Stimulated activated CD4-positive, alpha-beta T cell treated with anti-CD3 and anti-CD28 coated beads, Interleukin-12 subunit alpha, Interleukin-12 subunit beta, amount 100 ng/mL, for 24 hours (primary cell): ENCODE measurements at places on chromosomes 3 and 15.

GRCh38 chr15:82845686-82846085 is 36.3 kb downstream of the WHAMM start:
- DNase-seq: no peak

DNA sequence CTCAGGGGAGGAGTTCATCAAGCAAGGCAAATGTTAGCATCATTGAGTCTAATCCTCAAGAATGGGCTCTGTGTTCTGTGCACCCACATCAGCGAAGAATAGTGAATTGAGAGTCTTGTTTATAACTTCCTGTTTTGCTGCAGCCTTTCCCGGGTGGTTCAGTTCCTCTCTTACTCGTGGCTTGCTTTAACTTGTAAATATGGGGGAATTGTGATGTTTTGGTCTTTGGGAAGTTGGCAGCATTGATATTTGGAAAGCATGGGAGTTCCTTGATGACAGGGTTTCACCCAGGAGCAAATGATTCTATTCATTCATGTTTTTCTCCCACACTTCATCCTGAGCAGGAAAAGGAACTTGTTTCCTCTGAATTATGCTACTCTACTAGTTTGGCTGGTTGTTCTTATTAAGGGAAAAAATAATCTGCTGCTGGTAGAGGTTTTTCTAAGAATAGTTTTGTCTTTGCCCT is 40.4 kb downstream of the GPD1L start:
- DNase-seq: no peak

- no peak for DNase-seq
These were observed 78.4 kb upstream of the PRR23E start for GRCh38 chr3:127114337-127115070.

DNA sequence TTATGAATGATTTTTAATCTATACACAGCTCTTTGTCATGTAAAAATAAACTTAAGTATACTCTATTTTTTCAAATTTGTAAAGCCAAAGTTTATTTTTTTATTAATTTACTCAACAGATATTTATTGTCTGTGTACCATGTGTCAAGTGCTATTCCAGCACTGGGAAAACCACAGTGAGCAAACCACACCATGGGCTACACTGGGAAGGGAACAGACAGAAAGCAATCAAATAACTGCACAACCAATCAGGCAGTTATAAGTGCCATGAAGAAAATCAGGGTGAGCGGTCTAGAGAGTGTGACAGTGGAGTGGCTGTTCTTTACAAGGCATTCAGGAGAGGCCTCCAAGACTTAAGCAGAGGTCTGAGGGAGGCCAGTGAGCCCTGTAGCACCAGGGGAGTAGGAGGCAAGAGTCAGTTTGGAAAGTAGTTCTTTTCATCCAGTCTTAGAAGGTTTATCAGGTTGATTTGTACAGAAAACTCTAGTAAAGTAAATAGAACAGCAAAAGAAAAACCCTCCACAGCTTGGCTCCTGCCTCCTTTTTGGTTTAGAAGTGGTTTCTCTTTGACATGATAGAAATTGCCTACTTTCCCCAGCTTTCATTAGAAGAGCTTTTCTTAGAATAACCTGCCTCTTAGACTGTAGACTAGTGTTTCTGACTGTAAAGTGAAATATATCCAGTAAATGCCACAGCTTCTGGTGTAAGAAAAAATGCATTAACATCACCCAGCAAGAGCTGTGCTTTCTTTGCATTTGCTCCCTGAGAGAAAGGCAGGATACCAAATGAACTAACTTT is 13.7 kb downstream of the EIF2AK4 start:
- no peak for DNase-seq

GRCh38 chr3:126845920-126846715 is 136.8 kb upstream of the PLXNA1 start:
- no peak for DNase-seq

- DNase-seq: no peak
These were observed 753 bp upstream of the MYO5A start for GRCh38 chr15:52529341-52529924.

GRCh38 chr3:151630938-151631441 is 102.7 kb upstream of the AADACL2 start:
- DNase-seq: no peak

- DNase-seq: no peak
These were observed 238.0 kb downstream of the FOXP1 start for GRCh38 chr3:71345429-71346040.

DNA sequence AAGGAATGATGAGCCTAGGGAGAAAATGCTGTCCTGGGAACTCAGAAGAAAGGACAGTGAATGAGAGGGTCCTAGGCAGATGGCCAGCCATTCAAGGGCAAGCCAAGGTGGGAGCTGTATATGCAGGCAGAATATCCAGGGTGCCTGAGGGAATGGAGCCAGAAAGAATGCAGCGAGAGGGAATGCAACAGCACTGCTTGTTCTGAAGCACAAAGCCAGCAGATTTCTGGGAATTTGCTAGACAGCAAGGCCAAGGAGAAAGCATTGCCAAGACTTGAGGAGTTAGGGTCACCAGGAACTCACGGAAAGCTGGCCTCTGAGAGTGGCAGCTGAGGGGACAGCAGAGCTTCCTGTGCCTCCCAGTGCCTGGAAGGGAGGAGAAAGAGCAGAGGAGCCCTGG is 200.6 kb downstream of the MYRIP start:
- DNase-seq: no peak

GRCh38 chr3:124781476-124782376 is 51.5 kb downstream of the UMPS start:
- DNase-seq: no peak

- DNase-seq: no peak
These were observed 1.8 kb upstream of the SNAP23 start for GRCh38 chr15:42493679-42494078.

- no peak for DNase-seq
These were observed 20.5 kb downstream of the MRPS11 start for GRCh38 chr15:88487796-88488523.

DNA sequence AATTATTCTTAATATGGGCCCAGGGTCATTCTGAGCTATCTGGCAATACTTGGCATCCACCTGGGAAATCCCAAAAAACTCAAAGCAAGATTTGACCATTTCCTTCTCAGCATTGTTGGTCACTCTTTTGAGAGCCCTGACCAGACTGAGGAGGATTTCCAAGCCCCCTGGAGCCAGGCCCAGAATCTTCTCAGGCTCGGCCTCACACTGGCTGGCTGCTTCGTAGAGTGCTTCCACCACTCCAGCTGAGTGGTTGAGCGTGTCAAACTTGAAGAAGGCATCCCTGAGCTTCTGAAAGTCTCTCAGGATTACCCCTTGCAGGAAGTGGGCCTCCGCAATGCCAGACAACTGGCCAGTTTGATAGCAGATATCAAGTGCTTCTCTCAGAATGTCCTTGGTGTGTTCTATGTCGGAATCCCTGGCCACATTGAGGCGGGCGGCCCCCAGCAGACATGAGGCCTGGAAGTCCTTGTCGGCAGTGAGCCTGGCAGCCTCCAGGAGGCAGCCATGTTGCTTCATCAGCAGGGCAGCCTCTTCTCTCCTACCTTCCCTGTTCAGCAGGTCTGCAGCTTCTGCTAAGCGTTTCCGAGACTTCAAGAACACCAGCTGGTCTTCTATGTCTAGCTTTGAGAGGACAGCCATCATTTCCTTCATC is 68.9 kb upstream of the DCLK3 start:
- no peak for DNase-seq

- no peak for DNase-seq
These were observed 14.4 kb upstream of the GPR156 start for GRCh38 chr3:120299403-120299802.

- DNase-seq: no peak
These were observed 2.2 kb upstream of the KY start for GRCh38 chr3:134652886-134653630.

GRCh38 chr15:68643216-68643830 is 64.5 kb downstream of the CORO2B start:
- DNase-seq: no peak
